Mammary epithelial cell (primary cell): ENCODE measurements at places on chromosomes 3 and 15. TPM values are rescaled to one million over a fixed set of nuclear protein-coding genes. Genes with fewer than 3 reads are reported as not detected.

Gene RBMS3
- polyA plus RNA-seq, result 6.6 TPM

Gene HHATL
- polyA plus RNA-seq, result not detected

GRCh38 chr3:61454801-61455200, 106.6 kb upstream of the PTPRG start:
- DNase-seq, result no peak

GRCh38 chr15:78909791-78910228, 35.0 kb downstream of the CTSH start:
- DNase-seq, result peak; percentile 33

DNA sequence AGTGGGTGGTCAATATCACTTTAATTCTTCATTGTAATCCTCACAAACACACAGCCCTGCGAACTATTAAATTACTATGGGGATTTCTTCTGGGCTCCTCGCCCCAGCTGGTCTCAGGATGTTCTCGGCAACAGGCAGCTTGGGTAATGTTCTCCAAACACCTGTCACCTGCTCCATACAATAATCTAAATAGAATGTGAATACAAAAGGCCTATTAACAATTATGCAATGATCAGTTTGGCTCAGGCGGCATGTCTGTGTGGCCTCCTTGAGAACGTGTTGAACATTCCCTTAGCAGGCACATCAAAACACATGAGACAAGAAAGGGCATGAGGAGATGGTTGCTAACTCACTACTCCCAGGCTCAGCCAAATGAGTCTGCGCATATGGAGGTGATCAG, 158.6 kb upstream of the KBTBD8 start:
- no peak for DNase-seq

DNA sequence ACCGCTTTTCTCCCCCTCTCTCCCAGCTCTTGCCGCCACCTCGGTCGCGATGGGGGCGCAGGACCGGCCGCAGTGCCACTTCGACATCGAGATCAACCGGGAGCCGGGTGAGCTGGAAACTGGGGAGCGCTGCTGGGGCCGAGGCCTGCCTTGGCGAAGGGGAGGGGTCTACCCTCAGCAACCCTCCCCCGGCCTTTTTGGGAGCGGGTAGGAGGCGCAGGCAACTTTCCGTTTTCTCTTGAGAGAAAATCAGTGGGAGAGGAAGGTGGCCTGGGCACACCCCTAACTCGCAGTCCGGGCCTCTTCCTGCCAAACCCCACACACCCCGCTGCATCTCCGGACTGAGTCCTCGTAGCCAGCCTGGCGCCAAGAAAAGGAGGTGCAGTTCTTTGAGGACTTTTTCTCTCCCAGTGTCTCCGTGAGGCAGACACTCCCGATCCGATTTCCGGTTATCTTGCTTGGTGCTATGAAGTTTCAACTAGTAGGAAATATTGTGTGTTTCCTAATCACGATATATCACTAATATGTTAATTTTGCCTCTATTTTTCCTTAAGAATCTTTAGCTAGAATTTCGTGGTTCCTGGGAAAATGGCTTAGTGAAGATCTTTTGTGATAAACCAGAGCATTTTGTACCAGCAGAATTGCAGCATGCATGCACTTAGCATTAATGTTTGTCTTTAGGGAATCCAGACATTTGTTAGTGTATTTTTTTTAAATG, 631 bp downstream of the NKTR start:
- peak; percentile 81 for DNase-seq

- no peak for DNase-seq
Observed at GRCh38 chr3:34235096-34235495, 436.7 kb downstream of the PDCD6IP start.

Gene NCEH1
- polyA plus RNA-seq, result 22.7 TPM

Gene PPM1M
- 4.3 TPM for polyA plus RNA-seq

DNA sequence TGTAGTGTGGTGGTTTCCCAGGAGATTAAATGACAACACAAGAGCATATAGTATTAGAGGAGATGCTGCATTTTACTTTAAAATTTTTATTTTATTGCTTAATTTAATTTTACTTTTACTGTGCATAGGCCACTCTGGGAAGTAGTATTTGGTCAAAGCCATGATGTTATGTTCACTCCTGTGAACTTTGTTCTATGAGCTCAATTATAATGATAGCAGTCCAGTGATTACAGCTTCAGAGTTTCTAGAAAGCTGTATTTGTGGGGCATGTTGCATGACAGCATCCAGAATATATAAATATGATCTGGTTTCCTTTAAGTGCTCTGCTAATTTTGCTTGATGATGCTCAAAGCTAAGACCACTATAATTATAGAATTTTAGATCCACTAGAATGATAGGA, 338.6 kb downstream of the NSUN3 start:
- no peak for DNase-seq

Gene AP3B2
- 9.4 TPM for polyA plus RNA-seq

DNA sequence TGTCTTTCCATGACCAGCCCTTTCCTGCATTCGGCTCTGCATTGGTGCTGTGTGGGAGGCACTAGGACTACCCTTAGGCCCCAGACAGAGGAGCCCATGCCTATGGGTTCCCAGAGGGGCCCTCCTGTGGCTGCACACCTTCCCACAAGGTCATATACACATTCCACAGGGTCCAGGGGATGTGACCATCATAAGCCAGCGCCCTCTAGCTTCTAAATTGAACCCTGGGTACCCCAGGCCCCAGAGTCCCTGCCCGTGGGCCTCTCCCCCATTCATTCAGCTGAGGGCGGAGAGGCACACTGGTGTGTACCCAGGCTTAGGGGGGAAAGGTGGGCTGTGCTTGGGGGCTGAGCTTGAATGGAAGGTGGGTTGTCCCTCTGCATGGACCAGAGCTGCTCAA, 10.2 kb upstream of the SLC6A6 start:
- no peak for DNase-seq

Gene FYTTD1
- 21.9 TPM for polyA plus RNA-seq

GRCh38 chr15:99963976-99964375, 230.7 kb upstream of the LYSMD4 start:
- no peak for DNase-seq

- DNase-seq, result no peak
Observed at GRCh38 chr3:53880396-53881345, 1.3 kb downstream of the ACTR8 start.

- DNase-seq, result no peak
Observed at GRCh38 chr15:101803676-101804075, 367 bp downstream of the OR4F6 start.

Gene ROPN1
- polyA plus RNA-seq, result 1.7 TPM

DNA sequence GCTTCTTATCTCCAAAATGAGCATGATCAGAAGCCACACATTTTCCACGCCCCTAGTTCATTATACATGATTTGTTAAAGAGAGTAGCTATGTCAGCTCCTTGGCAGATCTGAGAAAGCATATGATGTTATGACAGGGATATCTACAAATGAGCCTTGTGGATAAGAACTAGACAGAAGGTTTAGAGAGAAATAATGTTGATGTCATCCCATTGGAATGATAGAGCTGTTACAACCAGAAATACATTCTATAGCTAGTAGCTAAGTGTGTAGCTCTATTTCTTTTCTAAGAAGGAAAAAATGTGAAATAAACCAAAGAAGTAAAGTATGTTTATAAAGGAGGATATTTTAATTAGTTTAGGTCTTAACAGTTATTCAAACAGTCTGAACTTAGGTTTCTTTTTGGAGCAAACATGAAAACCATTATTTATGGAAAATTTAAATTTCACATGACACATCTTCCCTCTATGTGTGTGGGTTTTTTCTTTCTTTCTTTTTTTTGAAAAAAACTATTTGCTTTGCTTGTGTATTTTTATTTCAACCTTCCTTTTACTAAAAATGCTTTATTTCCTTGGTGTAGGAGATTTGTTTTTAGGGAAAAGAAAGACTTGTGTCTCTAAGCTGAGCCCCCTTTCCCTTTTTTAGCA, 167.7 kb downstream of the GHSR start:
- DNase-seq, result peak; percentile 57

DNA sequence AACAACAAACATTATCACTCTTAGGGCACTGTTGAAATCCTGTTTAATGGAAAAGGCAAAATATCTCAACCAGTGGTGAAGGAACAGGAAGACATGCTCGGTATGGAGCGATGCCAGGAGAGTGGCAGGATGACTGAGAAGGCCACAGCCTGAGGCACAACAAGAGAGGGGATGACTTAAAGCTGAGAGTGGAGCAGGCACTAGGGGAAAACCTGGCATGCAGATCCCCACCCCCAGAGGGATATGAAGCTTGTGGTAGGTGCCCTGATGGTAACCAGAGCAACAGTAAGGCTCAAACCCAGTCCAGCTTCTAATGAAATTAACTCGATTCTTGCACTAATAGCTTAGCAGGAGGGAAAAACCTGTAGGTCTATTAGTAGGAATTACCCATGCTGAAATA, 40.4 kb downstream of the LYSMD4 start:
- DNase-seq, result peak; percentile 39

DNA sequence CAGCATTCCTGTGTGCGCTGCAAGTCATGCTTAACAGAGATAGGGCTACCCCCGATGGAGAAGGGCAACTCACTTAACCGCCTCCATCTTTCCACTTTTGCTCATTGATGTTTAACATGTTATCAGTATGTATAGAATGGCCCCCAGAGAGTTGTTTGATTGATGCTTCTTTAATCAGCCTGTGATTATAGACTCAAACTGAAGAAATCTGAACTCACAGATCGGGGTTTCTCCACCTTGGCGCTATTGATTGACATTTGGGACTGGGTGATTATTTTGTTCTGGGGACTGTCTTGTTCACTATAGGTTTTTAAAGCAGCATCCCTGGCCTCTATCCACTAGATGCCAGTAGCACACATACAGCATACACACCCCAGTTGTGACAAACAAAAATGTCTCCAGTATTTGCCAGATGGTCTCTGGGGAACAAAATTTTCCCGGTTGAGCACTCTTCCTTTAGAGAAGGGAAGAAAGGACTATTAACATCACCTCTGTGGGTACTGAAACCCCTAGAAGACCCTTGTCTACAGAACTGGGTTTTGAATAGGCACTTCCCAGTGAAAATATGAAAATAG, 54.4 kb downstream of the LARS2 start:
- DNase-seq, result no peak

- DNase-seq, result peak; percentile 51
Observed at GRCh38 chr3:178417736-178418135, 118.5 kb upstream of the KCNMB2 start.

DNA sequence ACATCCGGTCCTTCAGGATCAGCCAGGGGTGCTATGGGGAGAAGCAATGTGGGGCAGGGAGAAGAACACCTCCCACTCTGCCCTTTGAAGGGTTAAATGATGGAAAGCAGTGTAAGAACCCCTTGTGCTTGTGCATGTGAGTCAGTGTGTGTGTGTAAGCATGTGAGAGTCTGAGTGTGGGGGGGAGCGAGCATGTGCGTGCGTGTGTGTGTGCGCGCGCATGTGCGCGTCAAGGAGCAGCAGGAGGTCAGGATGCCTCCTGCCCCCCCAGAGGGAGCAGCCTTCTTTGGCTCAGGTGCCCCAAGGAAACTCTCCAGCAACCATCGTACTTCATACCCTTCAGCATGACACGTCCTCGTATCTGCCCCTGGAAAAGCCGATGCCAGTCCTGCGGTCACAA, 30.3 kb downstream of the GALNT15 start:
- no peak for DNase-seq

Gene ACKR2
- 0.19 TPM for polyA plus RNA-seq

DNA sequence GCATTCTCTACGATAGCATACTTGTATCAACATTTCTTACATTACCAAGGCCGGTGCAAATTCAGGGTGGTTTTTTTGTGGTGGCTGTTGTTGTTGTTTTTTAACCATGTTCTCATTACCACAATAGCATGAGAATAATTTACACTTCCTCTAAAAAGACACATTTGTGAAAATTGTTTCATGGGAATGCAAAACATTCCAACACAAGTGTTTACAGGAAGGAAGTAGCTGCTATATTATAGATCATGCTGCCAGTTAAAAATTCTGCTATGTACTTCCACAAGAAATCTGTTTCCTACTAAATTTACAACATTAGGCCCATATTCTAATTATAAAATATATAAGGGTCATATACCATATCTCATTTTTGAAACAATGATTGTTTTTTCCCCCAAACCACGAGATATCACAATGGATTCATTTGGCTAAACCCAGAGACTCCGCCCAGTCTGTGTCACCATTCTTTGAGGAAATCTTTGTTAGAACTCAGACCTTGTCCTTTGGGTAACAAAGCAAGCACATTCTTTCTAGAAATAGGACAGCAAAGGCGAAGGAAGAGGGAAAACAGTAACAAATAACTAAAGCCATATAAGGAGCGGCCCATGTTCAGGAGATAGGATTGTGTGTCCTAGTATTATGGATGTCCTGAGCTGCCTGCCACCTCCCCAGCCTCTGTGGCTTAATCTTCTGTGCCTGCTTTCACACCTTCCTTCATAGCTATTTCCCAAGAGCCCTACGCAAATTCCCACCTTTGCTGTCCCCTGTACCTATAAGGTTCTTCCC, 60.1 kb downstream of the UACA start:
- no peak for DNase-seq

DNA sequence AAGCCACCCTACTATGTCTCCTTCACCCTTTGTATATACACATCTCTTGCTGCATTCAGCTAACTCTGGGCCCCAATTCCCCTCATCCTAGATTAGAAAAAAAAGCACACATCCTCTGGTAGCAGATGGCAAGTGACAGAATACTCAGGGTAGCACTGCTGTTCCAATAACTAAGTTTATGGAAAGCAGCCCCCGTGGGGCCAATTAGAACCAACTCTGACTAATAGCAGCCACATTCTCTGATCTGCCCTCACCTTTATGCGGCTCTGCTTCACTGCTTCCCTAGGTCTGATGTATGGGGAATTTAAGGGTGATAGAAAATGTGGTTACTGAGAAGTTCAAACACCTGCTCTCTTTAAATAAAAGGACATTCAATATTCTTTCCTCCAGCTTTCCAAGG, 74.9 kb upstream of the SETMAR start:
- no peak for DNase-seq
